Right cardiac atrium (tissue), 5 donors: ENCODE measurements at places on chromosomes 11 and 22. TPM values are rescaled to one million over a fixed set of nuclear protein-coding genes. Genes with fewer than 3 reads are reported as not detected.

NXPE1 gene
- polyA plus RNA-seq = not detected

HTR3B gene
- polyA plus RNA-seq = not detected

FAM180B gene
- polyA plus RNA-seq = 0.25 TPM

LRRC32 gene
- polyA plus RNA-seq = 72.1 TPM

KLHDC7B gene
- not detected for polyA plus RNA-seq

TST gene
- 67.9 TPM for polyA plus RNA-seq

APOL2 gene
- polyA plus RNA-seq = 29.1 TPM

UBQLNL gene
- polyA plus RNA-seq = 0.18 TPM

APOBEC3A gene
- polyA plus RNA-seq = 0.14 TPM

KCNE3 gene
- polyA plus RNA-seq = 2.2 TPM

SLC22A12 gene
- not detected for polyA plus RNA-seq

MMP11 gene
- 5.9 TPM for polyA plus RNA-seq

OR52N4 gene
- polyA plus RNA-seq = not detected

CSF2RB gene
- 0.75 TPM for polyA plus RNA-seq

SMIM35 gene
- polyA plus RNA-seq = not detected

OR4C11 gene
- polyA plus RNA-seq = not detected

TP53AIP1 gene
- 0.05 TPM for polyA plus RNA-seq

SYCE3 gene
- polyA plus RNA-seq = not detected

CSNK2A3 gene
- 0.43 TPM for polyA plus RNA-seq

APOL5 gene
- polyA plus RNA-seq = 0.14 TPM

CNTF gene
- 0.59 TPM for polyA plus RNA-seq

SLC25A22 gene
- polyA plus RNA-seq = 4.1 TPM

BAD gene
- 164 TPM for polyA plus RNA-seq

TSPO gene
- 152 TPM for polyA plus RNA-seq

PGA4 gene
- polyA plus RNA-seq = 4.1 TPM

MUC2 gene
- polyA plus RNA-seq = 0.02 TPM

OR52I2 gene
- polyA plus RNA-seq = not detected

CNIH2 gene
- polyA plus RNA-seq = 0.23 TPM

KMT2A gene
- 9.1 TPM for polyA plus RNA-seq

RAG2 gene
- 0.41 TPM for polyA plus RNA-seq

PEX16 gene
- polyA plus RNA-seq = 16.7 TPM

MMP12 gene
- not detected for polyA plus RNA-seq

TANGO2 gene
- 64.9 TPM for polyA plus RNA-seq

SLC6A5 gene
- polyA plus RNA-seq = not detected

PLAAT4 gene
- 14.0 TPM for polyA plus RNA-seq

MFNG gene
- polyA plus RNA-seq = 9.6 TPM

C11orf52 gene
- polyA plus RNA-seq = 4.1 TPM

ROBO4 gene
- 16.8 TPM for polyA plus RNA-seq

CDCA5 gene
- 0.50 TPM for polyA plus RNA-seq

PKNOX2 gene
- 8.1 TPM for polyA plus RNA-seq
